ENCODE measurements at places on chromosomes 12 and 14.

DNA sequence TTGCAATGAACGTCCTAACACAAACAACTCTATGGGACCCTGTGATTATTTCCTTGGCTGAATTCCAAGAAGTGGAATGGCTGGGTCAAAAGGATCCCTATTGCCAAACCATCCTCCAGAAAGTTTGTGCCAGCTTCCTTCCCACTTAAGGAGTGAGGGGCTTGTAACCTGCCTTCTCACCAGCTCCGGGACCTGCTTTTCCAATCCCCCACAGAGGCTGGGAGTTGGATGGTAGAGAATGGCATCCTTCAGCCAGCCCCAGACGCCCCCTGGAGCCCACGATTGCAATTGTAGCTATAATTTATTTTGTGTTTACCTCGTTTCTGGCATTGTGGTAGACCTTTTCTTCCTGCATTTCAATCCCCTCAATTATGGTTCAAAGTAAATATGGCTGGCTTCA is 9.7 kb upstream of the ZDHHC22 start:
- DNase-seq, result no peak

- DNase-seq, result no peak
Measured at GRCh38 chr14:75989134-75989533, 3.6 kb downstream of the IFT43 start.

DNA sequence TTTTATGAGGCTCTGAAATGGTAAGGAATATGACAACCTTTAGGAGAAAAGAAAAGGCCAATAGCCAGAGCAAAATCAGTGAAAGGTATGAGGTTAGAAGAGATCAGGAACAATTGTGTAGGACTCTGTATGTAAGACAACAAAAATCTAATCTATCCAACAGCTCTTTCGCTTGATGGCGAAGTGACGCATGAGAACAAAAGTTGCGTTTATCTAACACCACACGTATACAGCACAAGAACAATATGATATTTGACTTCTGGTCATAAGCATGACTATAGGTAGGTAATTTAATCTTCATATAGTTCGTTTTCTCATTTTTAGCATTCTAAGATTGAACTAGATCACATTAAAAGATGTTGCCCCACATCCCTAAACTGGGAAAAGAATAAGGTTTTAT is 1.5 kb downstream of the CLECL1 start:
- DNase-seq, result no peak

DNA sequence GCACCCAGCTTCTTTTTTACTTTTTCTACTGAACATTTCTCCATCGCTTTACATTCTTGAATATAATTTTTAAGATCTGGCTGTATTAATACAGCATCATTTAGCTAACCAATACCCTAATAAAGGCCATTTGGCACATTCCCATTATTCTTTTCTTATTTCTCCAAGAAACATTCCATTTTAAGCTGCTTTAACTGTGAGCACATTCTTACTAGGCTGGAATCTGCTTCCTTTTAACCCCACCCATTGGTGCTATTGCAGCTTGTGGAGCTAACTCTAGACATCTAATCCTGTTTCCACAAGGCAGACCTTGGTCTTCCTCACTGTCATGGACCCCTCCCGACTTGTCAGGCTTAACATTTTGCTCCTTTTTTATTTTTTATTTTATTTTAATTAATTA is 15.2 kb downstream of the CALM1 start:
- DNase-seq, result no peak

- no peak for DNase-seq
Measured at GRCh38 chr14:43540948-43541347, 966.1 kb downstream of the FSCB start.

GRCh38 chr12:62934799-62935674 is at the start of gene PPM1H:
Gene PPM1H (minus strand): TSS chr12:62935150. CDS start chr12:62934736, 414 bp downstream.
- no peak for DNase-seq

DNA sequence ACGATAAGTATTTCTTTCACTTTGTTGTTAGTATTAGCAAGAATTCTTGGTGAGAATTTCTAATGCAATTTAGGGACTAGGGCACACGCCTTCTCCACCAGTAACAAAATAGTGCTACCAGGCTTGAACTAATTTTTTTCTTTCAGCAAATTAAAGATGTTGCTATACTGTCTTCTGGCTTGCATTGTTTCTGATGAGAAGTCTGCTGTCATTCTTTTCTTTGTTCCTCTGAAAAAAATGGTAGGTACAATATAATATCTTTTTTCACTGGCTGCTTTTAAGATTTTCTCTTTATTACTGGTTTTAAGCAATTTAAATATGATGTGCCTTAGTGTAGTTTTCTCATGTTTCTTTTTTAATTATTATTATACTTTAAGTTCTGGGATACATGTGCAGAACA is 171.2 kb downstream of the PCNX1 start:
- DNase-seq, result no peak

- no peak for DNase-seq
Measured at GRCh38 chr12:4141348-4142270, 132.0 kb upstream of the CCND2 start.

- no peak for DNase-seq
Measured at GRCh38 chr14:50944647-50945413, 547 bp upstream of the PYGL start.

DNA sequence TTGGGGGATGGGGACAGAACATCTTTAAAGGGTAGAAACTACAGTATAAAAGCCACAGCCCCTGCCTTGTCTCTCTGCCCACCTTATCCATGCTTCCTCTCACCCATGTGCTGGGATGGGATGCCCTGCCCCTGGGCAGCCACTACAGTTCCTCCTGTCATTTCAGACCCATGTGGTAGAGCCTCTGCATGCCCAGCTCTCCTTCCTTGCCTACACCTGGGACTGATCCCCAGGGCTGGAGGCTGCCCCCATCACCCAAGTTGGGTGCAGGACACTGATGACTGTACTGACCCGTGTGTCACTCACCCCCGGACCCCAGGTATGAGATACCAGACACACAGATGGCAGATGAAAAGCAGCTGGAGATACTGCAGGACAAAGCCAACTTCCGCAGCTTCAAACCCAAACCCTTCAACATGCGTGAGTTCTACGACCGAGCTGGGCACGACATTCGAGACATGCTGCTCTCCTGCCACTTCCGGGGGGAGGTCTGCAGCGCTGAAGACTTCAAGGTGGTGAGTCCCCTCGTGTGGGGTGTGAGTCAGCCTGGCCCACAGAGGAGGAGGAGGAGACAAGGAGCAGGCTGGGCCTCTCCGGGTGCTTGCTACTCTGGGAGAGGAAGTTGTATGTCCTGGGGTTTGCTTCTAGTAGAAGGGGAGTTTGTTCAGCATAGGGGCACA is 2.2 kb downstream of the ASIC1 start:
- DNase-seq, result peak; percentile 29

DNA sequence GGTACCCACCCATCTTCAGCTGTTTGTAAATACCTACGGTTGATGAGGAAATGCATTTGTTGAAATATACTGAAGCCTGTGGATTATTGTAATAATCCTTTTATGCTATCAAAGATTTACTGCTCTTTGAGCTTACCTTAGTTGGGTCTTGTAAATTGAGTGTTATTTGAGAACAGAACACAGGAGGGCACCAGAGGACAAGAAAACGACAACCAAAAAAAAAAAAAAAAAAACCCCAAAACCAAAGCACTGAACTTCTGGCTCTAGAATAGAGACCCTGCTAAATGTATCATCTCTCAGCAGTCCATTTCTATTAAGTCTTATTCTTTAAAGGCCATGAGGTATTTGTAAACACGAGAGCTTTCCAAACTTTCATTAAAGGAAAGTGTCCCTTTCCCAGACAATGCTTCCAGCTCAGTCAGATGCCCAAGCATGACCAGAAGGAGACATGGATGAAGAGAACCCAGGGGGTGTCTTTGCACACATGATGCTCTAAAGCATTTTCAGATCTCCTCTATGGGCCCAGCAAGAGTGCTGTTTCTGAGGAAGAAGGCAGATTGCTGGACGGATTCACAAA is 763.9 kb downstream of the NRXN3 start:
- no peak for DNase-seq

GRCh38 chr14:89955022-89955744 is 544 bp upstream of the TDP1 start:
- DNase-seq, result no peak

DNA sequence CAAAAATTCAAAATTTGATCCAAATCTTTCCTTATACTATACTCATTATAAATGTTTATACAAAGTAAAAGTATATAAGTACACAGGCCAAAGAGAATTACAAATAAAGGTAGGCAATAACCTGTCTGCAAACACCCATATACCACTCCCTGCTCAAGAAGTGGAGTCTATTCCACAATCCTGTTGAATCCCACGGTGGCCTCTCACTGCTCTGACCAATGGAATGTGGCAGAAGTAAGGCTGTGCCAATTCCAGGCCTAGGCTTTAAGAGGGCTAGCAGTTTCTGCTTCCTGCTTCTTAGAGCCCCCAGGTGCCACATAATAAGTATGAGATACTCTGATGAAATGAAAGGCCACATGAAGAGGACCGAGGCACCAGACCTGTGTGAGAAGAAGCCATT is 79.8 kb upstream of the CFL2 start:
- DNase-seq, result no peak

DNA sequence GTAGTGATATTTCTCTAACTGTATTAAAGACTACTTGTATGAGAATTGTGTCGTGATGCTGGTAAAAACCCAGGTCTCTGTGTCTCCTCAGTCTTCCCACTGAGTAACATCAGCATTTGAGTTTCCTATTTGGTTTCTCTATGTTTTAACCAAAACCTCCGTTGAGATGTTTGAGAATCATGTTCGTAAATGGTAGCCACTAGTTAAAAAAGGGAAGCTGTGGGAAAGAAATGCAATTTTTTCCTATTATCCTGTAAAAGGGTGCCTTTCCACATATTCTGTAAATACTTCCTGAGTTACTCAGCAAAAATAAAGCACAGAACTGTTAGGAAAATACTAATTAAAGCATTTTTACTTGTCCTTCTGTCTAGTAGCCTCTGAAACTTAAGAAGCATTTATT is 7.0 kb downstream of the CLEC1B start:
- DNase-seq, result no peak

GRCh38 chr14:77400216-77400615 is 23.0 kb downstream of the SAMD15 start:
- DNase-seq, result no peak

GRCh38 chr12:128813392-128813791 is 10.4 kb downstream of the SLC15A4 start:
- no peak for DNase-seq

DNA sequence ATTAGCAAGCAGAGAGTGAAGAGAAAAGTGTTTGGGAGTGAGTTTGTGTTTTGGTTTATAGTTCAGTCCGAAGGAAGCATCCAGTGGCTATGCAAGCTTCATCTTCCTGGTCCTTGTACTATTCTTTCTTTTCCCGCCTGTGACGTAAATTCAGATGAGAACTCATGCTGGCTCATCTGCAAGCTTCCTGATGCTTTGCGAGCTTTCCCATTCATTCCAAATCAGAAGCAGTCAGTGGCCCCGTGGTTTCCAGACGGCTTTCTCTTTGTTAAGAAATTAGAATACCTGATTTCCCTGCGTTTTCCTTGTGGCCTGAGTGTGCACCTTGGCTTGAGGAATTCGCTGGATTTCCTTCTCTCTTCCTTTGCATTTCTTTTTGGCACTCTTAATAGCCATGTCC is 89.5 kb downstream of the TESC start:
- no peak for DNase-seq

GRCh38 chr12:110826592-110827200 is 20.1 kb upstream of the CCDC63 start:
- DNase-seq, result peak; percentile 56

DNA sequence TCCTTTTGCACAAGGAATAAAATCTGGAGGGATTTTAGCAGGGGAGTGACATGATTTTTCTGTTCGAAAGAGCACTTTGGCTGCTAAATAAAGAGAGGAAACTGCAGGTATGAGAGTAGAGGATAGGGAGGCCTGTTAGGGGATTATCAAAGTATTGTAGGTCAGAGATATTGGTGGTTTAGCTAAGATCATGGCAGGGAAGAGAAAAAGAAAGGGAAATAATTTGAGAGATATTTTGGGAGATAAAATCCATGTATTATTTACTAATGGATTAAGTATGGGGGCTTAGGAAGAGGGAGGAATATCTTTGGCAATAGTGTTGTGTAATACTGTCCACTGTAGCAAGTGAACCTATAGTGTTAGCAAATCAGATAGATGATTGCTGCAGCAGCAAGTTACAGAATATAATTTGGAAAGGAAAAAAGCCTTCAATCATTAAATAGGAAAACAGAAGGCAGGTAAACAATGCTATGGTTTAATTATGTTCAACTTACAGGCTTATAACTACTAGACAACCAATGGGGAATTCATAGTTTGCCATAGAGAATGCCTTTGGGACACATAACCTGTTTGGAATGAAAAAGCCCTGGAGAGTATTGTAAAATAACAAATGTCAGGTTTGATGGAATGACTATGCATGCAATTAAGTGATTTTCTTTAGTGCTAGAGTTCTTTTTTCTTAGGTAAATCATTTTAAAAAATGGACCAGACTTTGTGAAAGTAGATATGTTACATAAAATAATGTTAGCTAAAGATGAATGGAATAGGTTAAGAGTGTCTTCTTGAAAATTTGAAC is 50.5 kb downstream of the ADIPOR2 start:
- DNase-seq, result no peak

DNA sequence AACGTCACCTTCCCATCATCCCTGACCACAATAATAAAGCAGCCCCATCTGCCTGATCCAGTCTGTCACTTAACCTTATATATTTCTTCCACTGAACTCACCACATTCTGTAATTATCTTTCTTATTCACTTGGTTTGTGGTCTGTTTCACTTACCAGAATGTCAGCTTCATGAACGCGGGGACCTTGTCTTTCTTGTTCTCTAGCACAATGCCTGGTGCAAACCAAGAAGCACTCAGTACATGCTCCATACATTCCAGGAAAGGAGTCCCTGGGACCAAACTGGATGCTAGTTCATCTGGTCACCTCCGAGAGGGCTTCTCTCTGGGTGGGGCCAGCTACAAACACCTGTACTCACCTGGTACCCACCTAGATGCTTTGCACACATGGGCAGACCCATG is 17.4 kb upstream of the ANKRD33 start:
- DNase-seq, result no peak

DNA sequence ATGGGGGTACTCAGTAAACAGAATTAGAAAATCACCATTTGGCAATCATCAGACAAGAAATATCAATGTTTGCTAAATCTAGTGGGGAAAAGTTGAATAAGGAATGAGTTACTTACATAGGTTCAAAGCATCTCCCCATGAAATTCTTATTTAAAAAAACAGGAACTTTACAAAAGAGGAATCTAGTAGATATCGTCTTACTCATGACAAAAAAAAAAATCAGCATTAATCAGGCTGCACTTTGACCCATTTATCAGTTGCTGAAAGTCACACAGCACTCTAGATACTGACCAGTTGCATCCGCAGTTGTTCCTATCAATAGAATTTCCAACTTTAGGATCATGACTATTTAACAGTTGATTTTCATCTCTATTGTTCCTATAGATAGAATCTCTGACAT is 5.8 kb upstream of the DICER1 start:
- DNase-seq, result no peak

- DNase-seq, result no peak
Measured at GRCh38 chr14:62943202-62943601, 102.1 kb downstream of the KCNH5 start.

- DNase-seq, result no peak
Measured at GRCh38 chr12:26238341-26239121, 43.2 kb downstream of the SSPN start.

GRCh38 chr12:117499759-117500485 is 138.5 kb upstream of the NOS1 start:
- no peak for DNase-seq

GRCh38 chr14:91402348-91402747 is 15.3 kb downstream of the CCDC88C start:
- DNase-seq, result no peak

All from stimulated activated CD8-positive, alpha-beta memory T cell treated with anti-CD3 and anti-CD28 coated beads, Interleukin-7, amount 100 ng/mL, for 1 hour (primary cell).